ENCODE measurements at places on chromosomes 5 and 9.
A peak's percentile ranks its signal among the peaks of the same experiment; 100 is the strongest.

DNA sequence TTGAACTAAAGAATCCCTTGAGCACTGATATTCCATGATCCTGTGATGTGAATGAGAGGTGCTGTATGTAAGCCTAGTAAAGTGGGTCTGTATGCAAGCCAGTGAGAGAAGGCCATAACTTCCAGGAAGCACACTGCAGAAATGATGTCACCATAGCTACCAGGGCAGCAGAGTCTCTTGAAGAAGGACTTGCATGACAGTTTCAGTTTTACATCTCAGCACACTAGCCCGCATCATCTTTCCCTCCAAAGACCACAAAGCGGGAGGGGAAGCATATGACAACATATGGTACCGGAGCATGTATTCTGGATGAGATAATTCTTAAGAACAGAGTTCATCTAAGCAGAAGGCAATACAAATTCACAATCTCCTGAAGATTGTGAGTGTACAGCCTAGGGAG is 37.6 kb upstream of the MAST4 start:
- no peak for DNase-seq
- H3K4me3 ChIP-seq, result no peak overlapping the region
- no peaks in the 10 kb centered on the region for H3K27me3 ChIP-seq
- no peaks in the 10 kb centered on the region for H3K36me3 ChIP-seq
- H3K27ac ChIP-seq, result no peak overlapping the region
- H3K4me1 ChIP-seq, result no peaks in the 10 kb centered on the region

- H3K36me3 ChIP-seq, result no peaks in the 10 kb centered on the region
- peaks cover 5% of the 10 kb centered on the region for H3K4me1 ChIP-seq
- no peaks in the 10 kb centered on the region for H3K27me3 ChIP-seq
- no peak for DNase-seq
- H3K27ac ChIP-seq, result no peak overlapping the region
Measured at GRCh38 chr9:74824654-74825053, 63.1 kb downstream of the TRPM6 start.

DNA sequence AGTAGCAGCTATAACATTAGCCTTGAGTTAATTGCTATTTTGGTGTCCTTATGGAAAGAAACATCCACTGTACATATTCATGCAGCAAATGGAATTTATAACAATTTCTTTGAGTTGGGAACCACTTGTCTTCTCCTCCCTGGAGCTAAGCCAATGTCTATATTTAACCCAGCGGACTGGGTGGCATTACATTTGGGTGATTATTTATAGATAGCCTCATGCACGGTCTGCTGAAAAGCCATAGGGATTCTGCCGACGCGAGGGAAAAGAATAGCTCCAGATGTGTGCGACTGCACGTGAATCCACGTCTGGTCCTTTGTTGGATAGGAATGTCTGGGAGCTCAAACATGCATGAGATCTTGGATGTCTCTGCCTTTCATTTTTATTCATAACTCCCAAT is 157.5 kb upstream of the BRINP1 start:
- no peak overlapping the region for H3K4me3 ChIP-seq
- no peaks in the 10 kb centered on the region for H3K27me3 ChIP-seq

- DNase-seq, result no peak
- H3K36me3 ChIP-seq, result no peaks in the 10 kb centered on the region
- peak overlapping the region; percentile 64 for H3K27ac ChIP-seq
- no peak overlapping the region for H3K4me3 ChIP-seq
- no peaks in the 10 kb centered on the region for H3K4me1 ChIP-seq
Measured at GRCh38 chr9:124216474-124217176, 41.1 kb upstream of the NEK6 start.

- H3K27me3 ChIP-seq, result peaks cover 6% of the 10 kb centered on the region
- H3K4me3 ChIP-seq, result no peak overlapping the region
- no peaks in the 10 kb centered on the region for H3K36me3 ChIP-seq
- DNase-seq, result no peak
- H3K4me1 ChIP-seq, result no peaks in the 10 kb centered on the region
- no peak overlapping the region for H3K27ac ChIP-seq
Measured at GRCh38 chr9:124174433-124174832, 83.3 kb upstream of the NEK6 start.

GRCh38 chr5:106288979-106289378 is 1381.8 kb downstream of the EFNA5 start:
- no peak for DNase-seq
- H3K27ac ChIP-seq, result no peak overlapping the region
- H3K4me1 ChIP-seq, result no peaks in the 10 kb centered on the region
- H3K27me3 ChIP-seq, result no peaks in the 10 kb centered on the region
- no peaks in the 10 kb centered on the region for H3K36me3 ChIP-seq

DNA sequence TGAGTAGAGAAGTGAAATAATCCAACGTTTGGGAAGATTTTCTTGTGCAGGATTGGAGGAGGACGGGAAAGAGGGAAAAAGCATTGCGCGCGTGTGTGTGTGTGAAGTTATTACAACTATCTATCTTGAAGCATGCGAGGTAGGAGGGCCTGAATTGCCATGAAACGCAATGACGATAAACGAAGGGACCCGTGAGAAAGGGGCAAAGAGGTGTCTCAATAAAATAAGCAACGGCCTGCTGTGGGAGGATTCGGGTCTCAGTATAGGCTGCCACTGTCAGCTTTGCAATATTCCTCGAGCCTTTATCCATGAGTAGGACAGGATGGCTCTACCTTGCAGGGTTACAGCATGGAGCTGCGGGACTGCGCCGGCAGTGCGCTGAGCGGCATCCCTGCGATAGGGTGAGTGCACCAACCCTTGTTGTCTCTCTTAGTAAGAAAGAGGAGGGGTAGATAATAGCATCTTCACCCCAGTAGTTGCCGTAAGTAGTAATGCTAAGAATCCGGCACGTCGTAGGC is 631 bp upstream of the RCL1 start:
- H3K36me3 ChIP-seq, result no peaks in the 10 kb centered on the region
- H3K4me1 ChIP-seq, result peaks cover 28% of the 10 kb centered on the region
- no peaks in the 10 kb centered on the region for H3K27me3 ChIP-seq
- peak overlapping the region; percentile 89 for H3K27ac ChIP-seq
- DNase-seq, result no peak

- no peak overlapping the region for H3K4me3 ChIP-seq
- H3K4me1 ChIP-seq, result no peaks in the 10 kb centered on the region
- no peaks in the 10 kb centered on the region for H3K27me3 ChIP-seq
Measured at GRCh38 chr9:115715666-115716065, 437.9 kb upstream of the PAPPA start.

DNA sequence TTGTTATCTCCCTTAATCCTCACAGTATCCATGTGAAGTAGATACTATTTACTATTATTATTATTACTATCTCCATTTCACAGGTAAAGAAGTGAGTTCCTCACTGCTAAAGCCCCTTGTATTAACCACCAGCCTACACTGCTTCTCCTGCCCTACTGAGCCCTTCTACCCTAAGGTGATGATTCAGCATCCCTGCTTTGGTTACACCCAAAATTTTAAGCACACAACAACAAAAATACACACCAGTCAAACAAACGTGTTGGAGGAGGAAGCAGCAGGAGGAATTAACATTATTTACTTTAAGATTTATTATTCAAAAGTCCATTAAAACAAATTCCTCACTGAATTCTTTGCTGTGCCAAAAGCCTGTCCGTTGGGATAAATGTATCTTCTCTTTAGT is 370.2 kb upstream of the BRINP1 start:
- no peak overlapping the region for H3K27ac ChIP-seq
- H3K27me3 ChIP-seq, result no peaks in the 10 kb centered on the region
- H3K4me3 ChIP-seq, result no peak overlapping the region
- H3K4me1 ChIP-seq, result no peaks in the 10 kb centered on the region

- H3K4me3 ChIP-seq, result no peak overlapping the region
- DNase-seq, result no peak
- no peaks in the 10 kb centered on the region for H3K36me3 ChIP-seq
- no peaks in the 10 kb centered on the region for H3K4me1 ChIP-seq
- H3K27me3 ChIP-seq, result no peaks in the 10 kb centered on the region
- H3K27ac ChIP-seq, result no peak overlapping the region
Measured at GRCh38 chr5:72543365-72543764, 36.2 kb upstream of the ZNF366 start.

GRCh38 chr5:122951658-122952057 is 84.9 kb downstream of the PPIC start:
- H3K27me3 ChIP-seq, result no peaks in the 10 kb centered on the region
- no peak overlapping the region for H3K4me3 ChIP-seq
- H3K27ac ChIP-seq, result no peak overlapping the region
- H3K36me3 ChIP-seq, result peaks cover 3% of the 10 kb centered on the region
- no peaks in the 10 kb centered on the region for H3K4me1 ChIP-seq

GRCh38 chr5:68215898-68216244 is 315 bp downstream of the PIK3R1 start:
- H3K36me3 ChIP-seq, result no peaks in the 10 kb centered on the region
- peak; percentile 63 for DNase-seq
- H3K4me3 ChIP-seq, result peak overlapping the region; percentile 98

DNA sequence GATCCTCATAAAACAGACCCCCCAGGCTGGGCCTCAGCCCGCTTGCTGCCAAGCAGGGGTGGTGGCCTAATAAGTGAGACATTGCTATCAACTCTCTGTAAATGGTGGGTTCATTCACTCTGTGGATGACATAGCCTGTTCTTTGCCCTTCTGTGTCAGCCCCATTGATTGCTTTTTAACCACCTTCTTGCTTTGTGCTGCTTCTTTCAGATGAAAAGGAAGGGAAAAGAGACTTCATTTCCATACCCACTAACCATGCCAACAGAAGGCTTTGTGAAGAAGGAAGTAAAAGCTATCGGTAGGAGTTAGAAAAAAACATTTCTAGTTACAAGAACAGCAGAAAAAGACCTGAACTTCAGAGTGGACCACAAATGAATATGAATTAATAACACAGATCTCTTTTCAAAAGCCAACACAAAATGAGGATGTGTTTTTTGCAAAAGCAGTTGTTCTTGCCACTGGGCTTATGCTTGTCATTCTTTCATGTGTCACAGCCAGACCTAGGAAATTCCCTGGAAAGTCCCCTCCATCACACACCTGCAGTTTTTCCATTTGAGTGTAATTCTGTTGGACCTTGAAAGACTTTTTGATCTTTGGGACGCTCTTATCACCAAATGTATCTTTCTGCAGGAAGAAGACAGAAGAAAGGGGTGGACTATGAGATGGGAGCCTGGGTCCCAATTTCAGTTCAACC is 507.7 kb downstream of the CCDC171 start:
- H3K27ac ChIP-seq, result no peak overlapping the region
- no peak for DNase-seq
- H3K36me3 ChIP-seq, result no peaks in the 10 kb centered on the region
- H3K4me3 ChIP-seq, result no peak overlapping the region
- H3K27me3 ChIP-seq, result no peaks in the 10 kb centered on the region

DNA sequence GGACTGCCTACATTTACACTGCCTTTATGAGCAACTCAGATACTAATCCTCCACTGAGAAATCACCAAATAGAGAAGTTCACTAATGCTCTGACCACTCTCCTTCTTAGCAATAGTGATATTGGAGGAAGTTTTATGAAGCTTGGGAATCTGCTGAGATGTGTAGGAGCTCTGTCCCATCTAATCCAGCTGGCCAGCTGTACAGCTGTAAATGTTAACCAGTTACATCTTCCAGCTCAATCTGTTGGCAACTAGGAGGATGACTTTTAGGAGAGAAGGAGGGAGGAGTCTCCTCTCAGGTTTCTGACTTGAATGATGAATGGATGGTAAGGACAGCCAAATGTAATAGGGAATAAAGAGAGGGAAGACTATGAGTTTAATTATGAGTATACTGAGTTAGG is 36.3 kb upstream of the LRRC19 start:
- no peak overlapping the region for H3K27ac ChIP-seq
- DNase-seq, result no peak
- no peaks in the 10 kb centered on the region for H3K4me1 ChIP-seq
- no peaks in the 10 kb centered on the region for H3K27me3 ChIP-seq

- DNase-seq, result no peak
- peaks cover 58% of the 10 kb centered on the region for H3K4me1 ChIP-seq
- no peak overlapping the region for H3K27ac ChIP-seq
- no peaks in the 10 kb centered on the region for H3K27me3 ChIP-seq
- H3K4me3 ChIP-seq, result no peak overlapping the region
- H3K36me3 ChIP-seq, result no peaks in the 10 kb centered on the region
Measured at GRCh38 chr9:113513536-113513935, 50.0 kb downstream of the RGS3 start.

DNA sequence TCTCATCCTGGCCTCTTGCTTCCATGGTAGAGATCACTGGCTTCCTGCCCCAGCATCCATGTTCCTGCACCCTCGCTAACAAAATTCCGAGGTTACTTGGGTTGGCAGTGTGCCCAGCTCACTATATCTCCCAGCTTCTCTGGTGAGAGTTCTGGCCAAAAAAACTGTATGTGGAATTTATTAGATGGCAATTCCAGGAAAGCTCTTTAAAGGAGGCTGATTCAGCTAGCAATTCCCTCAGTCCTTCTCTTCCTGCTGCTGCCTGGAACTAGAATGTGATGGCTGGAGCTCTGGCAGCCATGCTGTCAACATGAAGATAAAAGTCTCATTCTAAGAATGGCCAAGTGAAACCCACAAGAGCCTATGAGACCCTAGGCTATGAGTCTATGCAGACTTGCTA is 88.8 kb downstream of the SECISBP2 start:
- DNase-seq, result no peak
- H3K27ac ChIP-seq, result no peak overlapping the region
- no peaks in the 10 kb centered on the region for H3K27me3 ChIP-seq
- H3K36me3 ChIP-seq, result peaks cover 4% of the 10 kb centered on the region
- H3K4me3 ChIP-seq, result no peak overlapping the region
- no peaks in the 10 kb centered on the region for H3K4me1 ChIP-seq

DNA sequence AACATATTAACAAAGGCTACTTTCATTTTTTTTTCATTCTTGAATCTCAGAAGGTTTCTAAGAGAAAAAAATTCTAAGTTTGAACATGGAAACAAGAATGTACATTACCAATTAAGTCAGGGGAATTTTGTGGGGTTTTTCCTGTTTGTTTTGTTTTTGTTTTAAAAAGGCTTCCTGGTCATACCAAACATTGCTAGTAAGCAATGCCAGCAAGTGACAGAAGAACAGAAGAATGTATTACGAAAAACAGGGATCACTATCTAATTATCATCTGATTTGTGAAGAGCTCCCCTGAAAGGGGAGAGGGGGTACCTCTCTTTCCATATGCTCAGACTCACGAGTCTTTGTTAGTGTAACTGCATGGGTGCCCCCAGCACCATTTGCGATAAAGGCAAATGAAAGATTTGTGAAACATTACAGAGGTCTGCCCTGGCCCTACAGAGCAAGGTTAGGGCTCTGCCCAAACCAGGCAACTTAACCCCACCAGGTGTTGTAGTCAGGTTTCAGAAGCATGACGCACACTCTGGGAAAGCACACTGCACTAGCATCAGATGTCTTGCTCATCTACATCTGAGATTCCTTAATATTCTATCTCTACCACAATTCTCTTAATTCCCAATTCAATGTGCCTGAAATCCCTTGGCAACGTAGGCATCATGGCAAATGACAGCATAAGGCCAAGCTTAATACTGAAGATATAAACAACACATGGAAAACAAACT is 268.2 kb downstream of the MLLT3 start:
- H3K27ac ChIP-seq, result no peak overlapping the region
- no peak for DNase-seq
- H3K27me3 ChIP-seq, result no peaks in the 10 kb centered on the region
- H3K4me1 ChIP-seq, result peaks cover 24% of the 10 kb centered on the region

DNA sequence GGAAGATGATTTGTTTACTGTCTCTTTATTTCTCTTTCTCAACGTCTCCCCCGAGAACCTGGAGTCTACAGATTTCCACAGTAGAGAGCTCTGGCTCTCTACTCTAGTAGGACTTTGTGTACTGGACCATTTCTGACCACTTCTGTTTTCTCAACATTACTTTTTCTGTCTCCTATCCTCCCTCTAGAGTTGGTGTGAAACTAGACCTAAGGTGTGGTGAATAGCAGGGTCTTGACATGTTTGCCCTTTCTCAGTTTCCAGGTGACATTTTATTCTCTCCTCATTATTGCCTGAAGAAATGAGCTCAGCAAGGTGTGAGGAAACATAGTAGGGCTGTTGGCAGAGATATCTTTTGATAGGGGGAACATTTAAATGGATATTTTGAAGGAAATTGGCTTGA is 62.1 kb upstream of the IL6ST start:
- no peak overlapping the region for H3K4me3 ChIP-seq
- no peak overlapping the region for H3K27ac ChIP-seq
- H3K4me1 ChIP-seq, result no peaks in the 10 kb centered on the region
- no peaks in the 10 kb centered on the region for H3K27me3 ChIP-seq
- H3K36me3 ChIP-seq, result no peaks in the 10 kb centered on the region

Measured in esophagus squamous epithelium (tissue), 5 donors.